ENCODE measurements at places on chromosomes 3 and 15.

DNA sequence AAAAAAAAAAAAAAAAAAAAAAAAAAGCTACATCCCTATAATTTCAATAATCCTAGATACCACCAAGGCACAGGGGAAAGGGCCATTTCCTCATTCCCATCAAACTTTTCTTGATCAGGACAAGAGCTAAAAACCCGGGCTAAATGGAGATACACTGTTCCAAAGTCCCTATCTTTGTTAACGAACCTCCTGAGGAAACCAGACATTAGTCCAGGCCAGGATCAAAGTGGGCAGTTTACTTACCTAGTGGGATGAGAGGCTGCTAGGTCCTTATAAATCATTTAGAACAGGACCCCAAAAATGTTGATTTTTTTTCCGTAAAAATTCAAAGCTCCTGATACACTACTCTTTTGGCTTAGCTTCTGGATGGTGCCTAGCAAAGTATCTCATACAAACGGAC lies 35.6 kb downstream of the UBR1 start:
- no peak for DNase-seq

GRCh38 chr3:16904423-16905417 lies 20.0 kb downstream of the PLCL2 start:
- no peak for DNase-seq

- no peak for DNase-seq
These were observed 111.0 kb downstream of the SEMA5B start for GRCh38 chr3:122916580-122916979.

DNA sequence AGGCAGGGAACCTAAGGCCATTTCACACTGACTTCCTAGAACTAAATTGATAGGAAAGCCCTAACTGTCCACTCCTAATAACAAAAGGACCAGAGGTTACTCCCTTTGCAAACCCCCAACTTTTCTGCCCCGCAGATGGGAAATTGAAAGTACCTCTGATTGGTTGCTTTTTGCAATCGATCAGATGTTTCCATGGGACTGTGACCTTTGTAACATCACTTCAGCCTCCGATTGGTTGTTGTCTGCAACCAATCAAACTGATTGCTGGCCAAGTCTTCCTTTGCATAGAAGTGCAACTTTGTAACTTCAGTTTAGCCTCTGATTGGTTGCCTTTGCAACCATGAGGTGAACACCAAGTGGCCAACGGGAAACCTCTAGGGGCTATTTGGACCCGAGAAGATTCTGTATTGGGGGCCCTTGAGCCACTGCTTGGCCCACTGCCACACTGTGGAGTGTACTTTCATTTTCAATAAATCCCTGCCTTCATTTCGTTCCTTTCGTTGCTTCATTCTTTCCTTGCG lies 11.3 kb upstream of the KNL1 start:
- no peak for DNase-seq

GRCh38 chr3:151101270-151101969 lies 16.0 kb downstream of the MED12L start:
- no peak for DNase-seq

GRCh38 chr3:170790647-170791046 lies 79.3 kb downstream of the RPL22L1 start:
- DNase-seq = no peak

DNA sequence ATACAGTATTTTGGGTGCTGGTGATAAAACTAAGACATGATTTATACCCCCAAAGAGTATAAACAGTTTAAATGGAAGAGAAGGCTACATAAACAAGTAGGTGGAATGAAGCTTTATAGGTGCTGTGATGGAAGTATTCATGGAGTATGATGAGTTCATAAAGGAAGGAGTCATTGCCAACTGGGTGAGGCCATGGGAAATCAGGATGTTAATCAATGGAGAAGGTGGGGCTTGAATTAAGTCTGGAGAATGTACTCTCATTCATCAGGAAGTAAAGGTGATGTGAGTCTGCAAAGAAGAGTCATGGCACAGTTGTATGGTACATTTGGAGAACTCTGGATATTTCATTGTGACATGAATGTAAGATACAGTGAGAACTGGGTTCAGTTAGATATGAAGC lies 147.5 kb upstream of the MME start:
- DNase-seq = no peak

GRCh38 chr15:88382482-88382983 lies 84.7 kb downstream of the MRPL46 start:
- DNase-seq = no peak

GRCh38 chr15:38454696-38455090 lies 766 bp downstream of the FAM98B start:
- DNase-seq = no peak

- no peak for DNase-seq
These were observed 145.7 kb downstream of the PLCL2 start for GRCh38 chr3:17030438-17030837.

GRCh38 chr15:54288049-54288448 lies 309.8 kb downstream of the UNC13C start:
- no peak for DNase-seq

- DNase-seq = no peak
These were observed 150.5 kb downstream of the MINAR1 start for GRCh38 chr15:79582650-79583049.

GRCh38 chr15:27723821-27724220 lies 375.3 kb downstream of the OCA2 start:
- no peak for DNase-seq

- DNase-seq = no peak
These were observed 118.5 kb upstream of the LIPC start for GRCh38 chr15:58313304-58313703.

DNA sequence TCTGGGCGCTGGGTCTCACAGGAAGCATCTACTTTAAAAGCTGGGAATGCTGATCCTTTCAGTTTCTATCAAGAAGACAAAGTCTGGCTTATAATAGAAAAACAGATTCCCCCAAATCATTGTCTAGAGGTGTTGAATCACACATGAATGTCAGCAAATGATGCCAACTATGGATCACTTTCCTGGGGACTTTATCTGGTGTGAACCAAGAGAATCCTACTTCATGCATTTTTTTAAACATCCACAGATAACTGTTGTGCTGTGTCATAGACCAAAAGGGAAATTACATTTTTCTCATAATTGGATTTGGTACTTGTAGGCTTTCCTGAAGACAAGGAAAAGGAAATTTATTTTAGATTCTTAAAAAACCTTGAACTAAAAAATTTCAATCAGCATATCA lies 132.7 kb downstream of the CD47 start:
- no peak for DNase-seq

- no peak for DNase-seq
These were observed 1.0 kb upstream of the ZNF620 start for GRCh38 chr3:40504636-40505430.

DNA sequence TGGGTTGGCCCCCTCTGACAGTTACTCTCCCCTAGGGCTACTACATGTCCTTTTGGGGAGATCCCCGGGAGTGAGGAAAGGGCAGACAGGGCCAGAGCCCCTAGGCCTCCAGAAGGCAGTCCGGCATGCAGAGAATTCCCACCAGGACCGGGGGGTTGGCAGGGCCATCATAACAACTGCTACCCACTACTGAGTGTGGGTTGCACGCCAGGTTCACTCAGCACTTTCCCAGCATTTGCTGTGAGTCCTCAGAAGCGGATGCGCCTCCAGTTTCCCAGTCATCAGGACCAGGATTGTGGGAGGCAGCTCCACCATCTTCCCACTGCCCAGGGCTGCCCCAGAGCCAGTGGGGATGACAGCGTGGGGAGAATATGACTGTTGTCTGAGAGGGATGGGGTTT lies 51.2 kb upstream of the HERC1 start:
- DNase-seq = no peak

DNA sequence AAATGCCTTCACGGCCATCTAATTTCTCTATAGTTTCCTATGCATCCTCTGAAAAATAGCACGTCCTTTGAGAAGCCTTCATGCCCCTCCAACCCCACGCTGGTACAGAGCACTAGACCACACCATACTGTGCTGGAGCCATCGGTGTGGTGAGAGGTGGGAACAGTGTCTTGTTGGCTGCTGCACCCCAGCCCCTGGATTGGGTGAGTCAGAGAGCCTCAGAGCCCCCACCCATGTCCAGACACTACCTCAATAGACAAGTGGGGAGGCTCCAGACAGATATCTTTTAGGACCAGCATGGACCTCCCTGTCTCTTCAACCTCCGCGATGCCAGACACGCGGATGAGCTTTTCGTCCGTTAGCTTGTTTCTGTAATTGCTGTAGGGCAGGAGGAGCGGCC lies 12.1 kb upstream of the TGM5 start:
- no peak for DNase-seq

DNA sequence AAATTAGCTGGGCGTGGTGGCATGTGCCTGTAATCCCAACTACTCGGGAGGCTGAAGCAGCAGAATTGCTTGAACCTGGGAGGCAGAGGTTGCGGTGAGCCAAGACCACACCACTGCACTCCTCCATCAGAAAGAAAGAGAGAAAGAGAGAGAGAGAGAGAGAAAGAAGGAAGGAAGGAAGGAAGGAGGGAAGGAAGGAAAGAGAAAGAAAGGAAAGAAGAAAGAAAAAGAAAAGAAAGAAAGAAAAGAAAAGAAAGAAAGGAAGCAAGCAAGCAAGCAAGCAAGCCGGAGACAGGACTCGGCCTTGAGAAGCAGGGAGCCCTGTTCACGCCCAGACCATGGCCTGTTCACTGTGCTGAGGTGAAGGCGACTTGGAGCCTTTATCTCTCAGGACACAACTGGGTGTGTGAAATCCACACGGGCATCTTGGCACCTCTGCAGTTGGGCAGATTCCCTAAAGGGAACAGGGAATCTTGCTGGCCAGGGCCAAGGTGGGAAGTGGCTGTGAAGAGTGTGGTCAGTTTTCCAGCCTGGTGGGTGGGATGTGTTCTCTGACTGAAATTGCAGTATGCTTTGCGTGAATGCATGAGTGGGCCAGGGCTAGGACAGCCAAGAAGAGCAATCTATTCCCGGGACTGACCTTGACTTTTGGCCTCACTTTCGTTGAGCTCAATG lies 90.3 kb downstream of the CORO2B start:
- no peak for DNase-seq

GRCh38 chr3:72376956-72377710 lies 471.1 kb downstream of the SHQ1 start:
- DNase-seq = no peak

DNA sequence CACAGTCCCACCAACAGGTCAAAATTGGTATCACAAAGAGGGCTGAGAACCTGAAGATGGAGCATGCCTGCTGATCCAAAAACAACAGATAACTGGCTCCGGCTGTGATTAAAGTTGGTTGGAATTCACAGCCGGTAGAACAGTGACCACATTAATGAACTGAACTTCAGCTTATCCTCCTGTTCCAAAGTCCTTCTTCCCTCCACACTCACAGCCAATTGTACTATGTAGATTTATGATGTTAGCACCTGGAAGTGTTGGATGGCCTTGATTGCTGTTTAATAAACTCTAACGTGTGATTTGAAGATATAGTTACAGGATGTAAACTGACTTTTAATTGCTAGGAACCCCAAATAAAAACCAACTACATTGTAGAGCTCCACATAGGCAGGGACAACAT lies 367.3 kb upstream of the FRG2C start:
- DNase-seq = no peak

- no peak for DNase-seq
These were observed 2.2 kb downstream of the TRPC1 start for GRCh38 chr3:142726017-142726416.

GRCh38 chr15:66955001-66955516 lies 110.3 kb upstream of the SMAD3 start:
- DNase-seq = no peak

- DNase-seq = no peak
These were observed 124.3 kb upstream of the RGMA start for GRCh38 chr15:93213281-93213680.

GRCh38 chr15:57640930-57641682 lies 49.4 kb downstream of the MYZAP start:
- no peak for DNase-seq

GRCh38 chr3:157794771-157795170 lies 291.6 kb upstream of the VEPH1 start:
- DNase-seq = no peak

DNA sequence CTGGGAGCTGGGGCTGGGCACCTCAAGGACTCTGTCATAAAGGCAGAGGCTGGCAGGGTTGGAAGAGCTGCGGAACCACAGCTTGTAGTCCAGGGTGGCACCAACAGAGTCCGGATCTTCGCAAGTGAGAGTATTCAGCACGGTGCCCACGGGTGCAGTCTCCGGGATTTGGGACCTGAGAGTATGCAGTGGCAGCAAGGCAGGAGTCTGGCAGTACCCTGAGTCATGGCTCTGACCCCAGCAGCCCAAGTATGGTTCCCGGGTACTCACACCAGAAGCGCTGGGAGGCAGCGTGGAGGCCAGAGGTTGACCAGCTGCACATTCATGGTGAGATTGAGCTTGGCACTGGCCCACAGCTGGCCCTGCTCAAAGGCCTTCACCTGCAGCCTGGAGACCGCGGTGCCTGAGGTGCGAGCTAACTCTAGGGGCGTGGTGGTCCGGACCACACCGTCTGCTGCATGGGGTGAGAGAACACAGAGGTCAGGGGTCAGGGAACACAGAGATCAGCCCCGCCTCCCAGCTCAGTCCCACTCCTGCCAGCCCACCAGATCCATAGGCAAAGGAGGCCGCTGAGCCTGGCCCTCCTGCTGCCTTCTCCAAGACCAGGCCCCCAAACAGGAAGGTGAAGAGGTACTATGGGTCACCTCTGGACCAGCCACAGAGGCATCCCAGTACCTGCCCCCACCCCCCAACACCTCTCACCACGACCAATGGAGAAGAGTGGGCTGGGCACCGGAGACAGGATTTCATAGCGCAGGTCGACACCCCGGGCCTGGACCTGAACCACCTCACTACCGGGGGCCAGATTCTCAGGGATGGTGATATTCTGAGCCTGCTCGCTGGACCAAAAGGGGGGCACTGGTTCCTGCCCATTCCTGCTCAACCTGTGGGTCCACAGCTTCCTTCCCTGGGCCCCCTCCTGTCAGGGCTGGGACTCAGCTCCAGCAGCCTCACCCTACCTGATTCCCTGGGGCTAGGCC lies 4.5 kb downstream of the CDHR4 start:
- no peak for DNase-seq

DNA sequence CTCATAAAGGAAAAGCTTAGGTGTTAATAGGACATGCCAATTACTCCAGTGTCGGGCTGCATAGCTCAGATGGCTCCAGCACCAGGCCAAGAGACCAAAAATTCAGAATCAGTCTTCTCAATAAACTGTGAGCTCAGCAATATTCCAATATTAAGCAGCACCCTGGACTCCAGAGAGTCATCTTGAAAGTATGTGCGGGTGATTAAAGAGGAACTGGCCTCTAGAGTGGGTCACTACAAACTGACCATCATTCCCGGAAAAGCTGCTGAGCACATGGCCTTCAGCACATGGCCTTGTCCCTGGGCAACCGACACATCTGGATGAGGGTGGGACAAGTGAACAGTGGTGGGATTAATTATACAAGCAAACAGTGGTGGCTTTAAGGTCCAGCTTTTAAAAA lies 59.0 kb downstream of the MAGI1 start:
- no peak for DNase-seq
